ENCODE measurements at places on chromosomes 6 and 20. TPM values are rescaled to one million over a fixed set of nuclear protein-coding genes. Genes with fewer than 3 reads are reported as not detected.

Gene GOPC
- 12.0 TPM for total RNA-seq

DNA sequence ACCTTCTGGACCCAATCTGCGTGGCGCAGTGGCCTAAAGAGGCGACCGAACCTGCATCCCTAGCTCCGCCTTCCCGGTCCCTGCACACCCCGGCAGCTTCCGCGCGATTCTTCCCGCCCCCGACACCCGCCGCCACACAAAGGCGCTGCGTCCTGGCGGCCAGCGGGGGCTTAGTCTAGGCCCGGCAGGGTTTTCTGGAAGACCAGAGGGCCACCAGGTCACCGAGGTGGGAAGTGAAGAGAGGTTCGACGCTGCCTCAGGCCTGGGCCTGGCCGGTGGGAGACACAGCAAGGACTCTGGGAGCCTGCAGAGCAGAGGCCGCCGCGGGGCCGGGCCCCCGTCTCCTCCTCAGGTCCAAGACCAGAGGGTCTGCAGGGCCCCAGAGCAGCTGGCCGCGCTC is 154.9 kb downstream of the OR2B2 start:
- no peak for DNase-seq

Gene SLC22A7
- 0.42 TPM for total RNA-seq

DNA sequence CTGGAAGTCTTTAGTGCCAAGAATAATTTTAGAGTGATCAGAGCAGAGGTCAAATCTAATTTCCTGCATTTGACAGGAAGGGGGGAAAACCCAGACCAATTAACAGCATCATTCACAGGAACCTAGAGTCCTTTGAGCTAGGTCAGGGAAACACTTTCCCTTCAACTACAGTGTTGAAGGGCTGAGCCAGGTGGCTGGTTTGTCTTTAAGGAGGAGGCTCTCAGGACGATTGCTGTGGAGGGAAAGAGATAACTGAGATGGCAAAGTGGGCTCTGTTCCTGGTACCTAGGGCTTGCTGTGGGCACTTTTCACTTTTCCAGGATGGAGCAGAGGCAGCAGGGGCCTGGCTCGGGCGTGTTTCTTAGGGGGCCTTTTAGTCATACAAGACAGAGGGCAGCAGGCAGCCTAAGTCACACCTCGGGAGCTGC is 111.9 kb downstream of the SCML4 start:
- DNase-seq = no peak

- no peak for DNase-seq
These were observed 64.6 kb downstream of the RNF144B start for GRCh38 chr6:18451756-18452155.

- no peak for DNase-seq
These were observed 228.7 kb downstream of the GJA1 start for GRCh38 chr6:121664158-121664557.

Gene CDH4
- total RNA-seq = 0.38 TPM

DNA sequence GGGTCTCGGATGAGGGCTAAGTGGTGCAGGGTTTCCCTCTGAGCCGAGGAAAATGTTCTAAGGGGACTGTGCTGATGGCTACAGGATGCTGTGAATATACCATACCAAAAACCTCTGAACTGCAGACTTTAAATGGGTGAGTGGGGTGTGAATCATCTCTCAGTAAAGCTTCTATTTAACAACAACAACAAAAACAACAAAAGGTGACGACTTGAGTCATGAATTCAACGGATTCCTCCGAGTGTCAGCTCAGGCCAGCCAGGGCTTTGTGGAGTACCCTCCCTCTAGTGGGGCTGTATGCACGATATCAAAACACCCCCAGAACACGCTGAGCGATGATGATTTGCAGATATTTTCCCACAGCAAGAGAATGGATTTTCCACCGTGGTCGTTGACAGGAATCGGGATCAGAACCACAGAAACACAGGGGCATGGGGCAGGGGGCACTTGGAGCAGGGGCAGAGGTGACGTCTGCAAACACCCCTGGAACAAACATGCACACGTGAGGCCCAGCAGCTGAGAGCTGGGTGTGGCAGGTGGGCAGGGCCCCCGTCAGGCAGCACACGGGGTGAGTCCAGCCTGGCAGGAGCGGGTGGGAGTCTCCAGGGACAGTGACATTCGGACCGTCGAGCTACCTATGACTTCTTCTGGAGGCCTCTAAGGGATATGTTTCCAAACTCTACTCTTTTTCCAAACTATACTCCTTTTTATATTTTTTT is 38.6 kb downstream of the SLC2A4RG start:
- no peak for DNase-seq

- no peak for DNase-seq
These were observed 63.3 kb downstream of the KCNS1 start for GRCh38 chr20:45037635-45038034.

Gene FKBP1C
- 0.20 TPM for total RNA-seq

Gene DSP
- 0.31 TPM for total RNA-seq

All from gastrocnemius medialis (tissue), 4 donors.